H7 (cell line): ENCODE measurements at places on chromosomes 7 and 10.

DNA sequence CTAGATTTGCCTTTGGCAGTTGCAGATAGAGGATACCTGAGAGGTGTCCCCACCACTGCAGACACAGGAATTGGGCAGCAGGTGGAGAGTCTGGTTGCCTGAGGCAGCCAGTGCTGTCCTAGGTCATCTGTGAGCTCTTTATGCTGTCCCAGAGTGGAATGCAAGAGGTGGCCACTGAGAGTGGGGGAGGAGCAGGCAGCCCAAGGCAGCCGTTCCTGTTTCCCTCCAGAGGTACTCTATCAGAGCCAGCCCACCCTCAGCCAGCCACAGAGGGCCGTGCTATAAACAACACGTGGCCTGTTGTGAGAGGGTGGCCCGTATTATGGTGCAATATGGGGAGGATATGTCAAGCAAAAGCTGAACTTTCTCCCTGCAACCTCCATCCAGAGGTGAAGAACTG, 8.5 kb downstream of the LRRC18 start:
- DNase-seq, result peak; percentile 61

DNA sequence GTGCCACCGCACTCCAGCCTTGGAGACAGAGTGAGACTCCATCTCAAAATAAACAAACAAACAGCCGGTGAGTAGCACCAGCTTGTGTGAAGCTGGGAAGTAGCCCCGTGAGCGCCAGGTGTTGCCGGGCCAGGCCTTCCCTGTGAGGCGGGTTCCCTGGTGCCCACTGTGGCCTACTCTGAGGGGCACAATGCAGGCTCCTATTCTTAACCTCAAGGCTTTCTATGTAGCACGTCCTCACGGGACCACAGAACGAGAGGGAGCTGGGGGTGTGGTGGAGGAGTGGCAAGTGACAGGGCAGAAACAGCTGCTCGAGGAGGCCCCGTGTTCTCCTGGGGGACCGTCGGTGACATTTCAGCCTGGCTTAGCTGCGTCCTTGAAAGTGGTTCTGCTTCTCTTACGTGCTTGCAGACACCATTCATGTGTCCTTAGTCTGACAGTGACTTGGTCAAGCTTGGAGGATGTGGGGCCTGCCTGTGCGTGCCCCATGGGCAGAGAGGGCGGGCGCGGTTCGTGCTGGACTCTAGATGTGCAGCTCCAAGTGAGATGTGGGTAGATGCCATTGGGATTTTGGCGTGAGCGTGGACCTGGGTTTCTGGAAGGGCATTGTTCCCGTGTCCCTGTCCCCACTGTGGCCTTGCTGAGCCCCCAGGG, 116.6 kb downstream of the NKX6-2 start:
- no peak for DNase-seq

DNA sequence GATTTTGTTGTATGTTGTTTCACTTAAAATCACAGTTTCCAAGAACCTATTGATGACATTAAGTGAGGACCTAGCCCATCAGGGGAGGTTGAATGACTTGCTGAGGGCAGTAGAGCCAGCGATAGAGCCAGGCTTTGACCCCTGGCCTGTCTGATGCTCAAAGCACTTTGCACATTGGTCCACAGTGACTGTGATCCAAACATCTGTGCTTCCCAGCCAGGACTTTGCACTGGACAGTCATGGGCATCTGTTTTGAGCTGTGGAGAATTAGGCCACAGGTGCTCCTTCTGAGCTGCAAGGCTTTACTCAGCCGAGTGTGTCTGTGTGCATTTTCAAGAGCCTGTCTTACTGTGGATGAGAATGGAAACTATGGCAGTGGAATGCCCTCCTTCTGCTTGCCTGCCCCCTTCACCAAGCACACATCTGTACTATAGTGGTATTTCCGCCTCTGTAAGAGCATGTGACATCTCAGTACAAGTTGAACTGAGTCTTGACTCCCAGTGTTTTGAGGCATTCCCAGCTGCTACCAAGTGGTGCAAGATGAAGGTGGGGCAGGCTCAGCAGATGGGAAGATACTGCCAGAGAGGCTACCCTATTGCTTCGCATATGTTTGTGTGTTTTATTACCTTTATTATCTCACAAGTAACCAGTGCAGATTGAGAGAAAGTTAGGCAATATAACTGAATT, 72.7 kb upstream of the AOAH start:
- no peak for DNase-seq

GRCh38 chr7:19091550-19092200, 25.8 kb downstream of the TWIST1 start:
- no peak for DNase-seq

GRCh38 chr10:27369880-27370279, 129.3 kb upstream of the ACBD5 start:
- no peak for DNase-seq

GRCh38 chr7:68865351-68866199, 732.7 kb upstream of the AUTS2 start:
- no peak for DNase-seq

DNA sequence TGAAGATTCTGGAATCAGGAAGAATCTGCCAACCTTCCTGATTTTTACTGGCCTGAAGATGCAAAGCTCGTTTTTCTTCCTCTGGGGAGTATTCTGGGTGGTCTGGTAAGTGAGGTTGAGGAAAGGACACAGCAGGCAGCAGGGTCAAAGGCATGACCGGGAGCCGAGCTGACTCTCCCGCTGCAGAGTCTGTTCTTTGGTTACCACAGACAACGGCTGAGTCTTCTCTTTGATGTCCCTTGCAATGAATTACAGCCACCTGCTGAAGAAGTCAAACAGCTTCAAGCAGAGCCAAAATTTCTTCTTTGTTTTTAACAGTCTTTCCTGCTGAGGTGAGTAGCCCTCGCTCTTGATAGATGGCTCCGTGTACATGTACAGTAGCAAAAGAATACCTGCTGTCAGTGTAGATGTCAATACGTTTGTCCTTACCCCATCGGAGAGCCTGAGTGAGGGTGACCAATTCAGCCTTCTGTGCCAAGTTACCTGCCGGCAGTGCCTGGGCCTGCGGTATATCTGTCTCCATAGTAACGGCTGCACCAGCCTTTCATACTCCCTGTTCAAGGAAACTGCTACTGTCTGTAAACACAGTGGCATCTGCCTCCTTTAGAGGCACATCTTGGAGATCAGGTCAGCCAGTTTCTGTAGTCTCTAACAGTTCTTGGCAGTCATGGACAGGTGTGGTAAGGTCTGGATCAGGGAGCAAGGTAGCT, 76.4 kb downstream of the PRR15 start:
- DNase-seq, result peak; percentile 37
